Astrocyte (in vitro differentiated cells and primary cell): ENCODE measurements at places on chromosomes 16 and 17. TPM values are rescaled to one million over a fixed set of nuclear protein-coding genes. Genes with fewer than 3 reads are reported as not detected.

- no peak overlapping the region for H3K27ac ChIP-seq
- no peak for DNase-seq
- no peak overlapping the region for H3K4me3 ChIP-seq
- no peaks in the 10 kb centered on the region for H3K36me3 ChIP-seq
Measured at GRCh38 chr17:8954339-8954738, 11.2 kb downstream of the PIK3R5 start.

GRCh38 chr17:81090361-81091136, 55.6 kb downstream of the BAIAP2 start:
- H3K27me3 ChIP-seq, result no peaks in the 10 kb centered on the region
- peaks cover 6% of the 10 kb centered on the region for H3K36me3 ChIP-seq
- H3K27ac ChIP-seq, result no peak overlapping the region

Gene SLFN14
- total RNA-seq, result not detected in 2 replicates

- H3K36me3 ChIP-seq, result no peaks in the 10 kb centered on the region
- H3K4me1 ChIP-seq, result no peaks in the 10 kb centered on the region
- H3K27ac ChIP-seq, result no peak overlapping the region
- H3K27me3 ChIP-seq, result no peaks in the 10 kb centered on the region
Measured at GRCh38 chr16:55605754-55606336, 39.4 kb downstream of the CAPNS2 start.

DNA sequence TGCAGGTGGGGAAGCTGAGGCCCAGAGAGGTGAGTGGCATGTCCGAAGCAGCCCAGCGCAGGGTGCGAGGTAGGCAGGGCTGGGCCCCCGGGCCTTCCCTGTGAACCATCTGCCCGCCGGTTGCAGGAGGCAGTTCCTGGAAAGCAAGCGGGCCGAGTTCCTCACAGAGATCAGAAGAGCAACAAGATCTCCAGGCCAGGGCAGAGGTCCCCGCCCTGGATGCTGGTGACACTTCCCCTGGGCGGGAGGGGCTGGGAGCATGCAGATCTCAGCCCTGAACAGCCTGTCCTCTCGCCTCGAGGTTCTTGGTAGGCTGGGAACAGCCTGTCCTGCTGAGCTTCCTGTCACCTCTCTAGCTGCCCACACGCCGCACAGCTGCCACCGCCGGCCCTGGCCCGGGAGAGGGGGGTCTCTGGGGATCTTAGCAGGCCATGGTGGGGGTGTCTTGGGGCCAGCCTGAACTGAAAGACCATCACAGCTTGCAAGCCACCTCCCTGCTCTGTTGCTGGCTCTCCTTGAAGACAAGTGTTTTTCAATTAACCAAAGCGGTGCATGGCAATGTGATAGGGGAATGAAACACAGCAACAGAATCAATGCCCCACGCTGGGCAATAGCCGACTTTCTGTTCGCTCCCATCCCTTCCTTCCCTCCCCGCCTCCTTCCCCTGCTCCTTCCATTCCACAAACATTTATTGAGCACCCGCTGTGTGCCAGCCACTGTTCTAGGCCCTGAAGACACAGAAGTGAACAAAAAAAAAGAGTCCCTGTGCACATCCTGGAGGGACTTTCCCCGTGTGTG, 31.7 kb downstream of the SOCS1 start:
- H3K4me1 ChIP-seq, result no peaks in the 10 kb centered on the region
- H3K4me3 ChIP-seq, result no peak overlapping the region
- no peaks in the 10 kb centered on the region for H3K36me3 ChIP-seq
- DNase-seq, result no peak
- H3K27me3 ChIP-seq, result no peaks in the 10 kb centered on the region

DNA sequence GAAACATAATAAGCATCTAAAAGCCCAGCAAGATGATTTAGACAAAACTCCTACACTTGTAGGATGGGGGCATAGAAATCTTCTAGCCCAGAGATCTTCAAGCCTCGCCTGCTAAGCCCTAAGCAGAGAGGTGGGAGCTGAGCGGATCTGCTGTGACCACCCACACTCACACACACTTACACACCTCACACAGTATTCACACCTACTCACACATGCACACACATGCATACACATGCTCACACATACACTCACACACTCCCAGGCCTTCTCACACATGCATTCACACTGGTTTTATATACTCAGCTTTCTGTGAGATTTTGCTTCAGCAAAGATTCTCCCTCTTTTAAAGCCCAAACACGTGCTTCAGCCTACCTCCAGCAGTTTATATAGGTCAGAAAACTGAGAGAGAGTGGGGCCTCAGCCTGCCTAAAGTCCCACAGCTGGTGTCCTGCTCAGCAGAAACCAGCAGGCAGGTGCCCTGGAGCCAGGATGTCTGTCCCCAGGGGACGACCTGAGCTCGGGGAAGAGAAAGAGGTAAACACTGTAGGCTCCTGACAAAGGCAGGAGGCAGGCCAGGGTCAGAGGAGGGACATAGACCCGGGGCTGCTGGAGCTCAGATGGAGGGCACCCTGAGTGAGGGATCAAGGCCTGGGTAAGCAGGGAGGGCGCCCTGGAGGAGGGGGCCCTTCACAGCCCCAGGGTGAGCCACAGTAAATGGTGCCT, 12.0 kb upstream of the KRT19 start:
- no peak for DNase-seq
- H3K27me3 ChIP-seq, result no peaks in the 10 kb centered on the region
- H3K27ac ChIP-seq, result no peak overlapping the region
- H3K36me3 ChIP-seq, result no peaks in the 10 kb centered on the region
- H3K4me3 ChIP-seq, result no peak overlapping the region

Gene MMP25
- total RNA-seq, result 0.89 and 1.3 TPM in 2 replicates

- peaks cover 14% of the 10 kb centered on the region for H3K4me1 ChIP-seq
- no peak for DNase-seq
- H3K36me3 ChIP-seq, result no peaks in the 10 kb centered on the region
- H3K27me3 ChIP-seq, result no peaks in the 10 kb centered on the region
Measured at GRCh38 chr17:57562184-57562698, 182.9 kb downstream of the CCDC182 start.
